ENCODE measurements at places on chromosomes 5 and 9.

- no peak for DNase-seq
Observed at GRCh38 chr9:136835932-136836904, 6.1 kb upstream of the AJM1 start.

- no peak for DNase-seq
Observed at GRCh38 chr9:22354699-22355384, 91.8 kb upstream of the DMRTA1 start.

DNA sequence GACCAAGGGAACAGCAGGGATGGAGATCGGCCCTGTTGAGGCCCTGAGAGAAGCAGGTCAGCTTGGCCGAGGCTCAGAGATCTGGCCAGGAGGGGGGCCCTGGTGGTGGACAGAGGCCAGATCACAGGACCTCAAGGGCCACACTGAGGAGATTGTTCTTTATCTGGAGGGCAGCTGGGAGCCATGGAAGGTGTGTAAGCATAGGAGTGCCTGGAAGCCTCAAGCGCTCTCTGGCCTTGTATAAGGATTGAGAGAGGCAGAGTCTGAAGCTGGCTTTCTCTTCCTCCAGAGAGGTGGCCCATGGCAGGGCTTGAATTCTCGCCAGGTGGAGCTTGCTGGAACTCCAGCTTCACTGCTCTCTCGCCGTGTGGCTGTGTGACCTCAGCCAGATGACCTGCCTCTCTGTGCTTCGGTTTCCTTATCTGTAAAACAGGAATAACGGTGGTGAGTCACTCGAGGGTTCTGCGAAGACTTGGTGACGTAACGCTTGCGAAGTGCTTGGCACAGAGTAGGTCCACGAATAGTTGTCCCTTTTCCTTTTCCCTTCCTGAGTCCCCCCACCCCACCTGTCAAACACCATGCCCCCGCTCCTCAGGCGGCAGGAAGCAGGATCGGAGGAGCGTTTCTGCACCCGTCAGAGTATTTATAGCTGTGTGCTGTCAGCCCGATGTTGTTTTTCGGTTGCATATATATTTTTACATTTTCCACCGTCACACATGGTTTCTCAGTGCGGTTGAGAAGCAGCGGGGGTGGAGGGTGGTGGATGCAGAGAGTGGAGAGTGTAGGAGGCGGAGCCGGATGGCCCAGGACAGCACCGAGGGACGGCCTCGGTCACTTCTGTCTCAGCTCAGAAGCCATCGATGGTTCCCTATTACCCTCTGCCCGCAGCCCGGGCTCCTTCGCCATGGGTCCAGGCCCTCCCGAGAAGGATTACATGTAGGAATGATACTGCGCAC is 17.0 kb upstream of the CRB2 start:
- DNase-seq, result no peak

DNA sequence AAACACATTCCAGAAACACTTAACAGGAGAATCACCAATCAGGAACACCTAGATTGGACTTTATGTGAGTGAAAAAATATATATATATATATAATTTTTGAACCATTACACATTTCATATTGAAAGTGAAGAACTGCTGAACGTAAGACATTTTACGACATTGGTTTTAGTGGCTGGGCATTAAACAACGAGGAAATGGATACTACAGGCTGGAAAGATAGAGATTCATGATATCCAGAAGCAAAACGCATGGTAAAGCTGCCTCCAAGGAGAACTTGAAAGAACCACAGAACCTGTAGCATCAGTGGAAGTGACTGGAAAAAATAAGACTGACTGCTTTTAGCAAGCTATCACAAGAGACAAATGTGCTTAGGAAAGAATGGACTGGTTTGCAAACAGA is 13.2 kb upstream of the NDUFS4 start:
- DNase-seq, result no peak

DNA sequence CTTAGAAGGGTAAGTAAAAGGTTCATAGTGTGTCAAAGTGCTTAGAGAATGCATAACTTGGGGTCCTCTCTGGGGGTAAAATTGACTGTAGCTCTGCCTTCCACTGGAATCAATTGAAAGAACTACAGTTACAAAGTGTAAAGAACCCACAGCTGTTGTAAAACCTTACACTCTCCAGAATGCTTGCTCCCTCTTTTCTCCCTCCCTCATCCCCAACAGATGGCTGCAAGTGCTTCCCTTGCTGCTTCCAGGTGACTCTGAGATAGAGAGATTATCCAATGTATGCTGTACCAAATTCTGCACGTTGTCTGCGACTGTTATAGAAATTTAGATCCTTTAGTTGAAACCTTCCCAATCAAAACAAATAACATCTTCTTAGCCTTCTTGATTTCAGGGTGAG is 126.0 kb downstream of the STK32A start:
- no peak for DNase-seq

- no peak for DNase-seq
Observed at GRCh38 chr9:122005597-122005996, 87.5 kb downstream of the TTLL11 start.

DNA sequence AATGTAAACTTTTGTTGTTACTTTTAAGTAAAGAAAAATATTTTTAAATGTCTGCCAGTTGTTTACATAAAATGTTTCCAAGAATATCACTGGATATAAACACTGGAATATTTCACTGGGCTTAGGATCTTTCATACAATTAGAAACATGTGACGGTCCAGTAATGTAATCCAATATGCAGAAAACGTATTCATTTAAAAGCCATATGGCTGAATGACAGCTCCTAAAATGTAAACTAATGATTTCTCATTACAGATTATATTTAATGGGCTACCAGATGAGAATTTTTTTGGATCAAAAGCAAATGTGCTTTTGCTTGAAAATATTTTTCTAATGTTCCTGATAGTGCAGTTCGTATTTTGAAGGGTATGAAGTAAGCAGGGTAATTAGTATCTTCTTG is 124.3 kb downstream of the TTC39B start:
- no peak for DNase-seq

GRCh38 chr9:98790842-98791607 is 5.3 kb downstream of the ANKS6 start:
- no peak for DNase-seq

GRCh38 chr5:60386436-60387050 is 313.4 kb downstream of the DEPDC1B start:
- no peak for DNase-seq

GRCh38 chr5:81161012-81161601 is 72.0 kb upstream of the CKMT2 start:
- DNase-seq, result no peak

DNA sequence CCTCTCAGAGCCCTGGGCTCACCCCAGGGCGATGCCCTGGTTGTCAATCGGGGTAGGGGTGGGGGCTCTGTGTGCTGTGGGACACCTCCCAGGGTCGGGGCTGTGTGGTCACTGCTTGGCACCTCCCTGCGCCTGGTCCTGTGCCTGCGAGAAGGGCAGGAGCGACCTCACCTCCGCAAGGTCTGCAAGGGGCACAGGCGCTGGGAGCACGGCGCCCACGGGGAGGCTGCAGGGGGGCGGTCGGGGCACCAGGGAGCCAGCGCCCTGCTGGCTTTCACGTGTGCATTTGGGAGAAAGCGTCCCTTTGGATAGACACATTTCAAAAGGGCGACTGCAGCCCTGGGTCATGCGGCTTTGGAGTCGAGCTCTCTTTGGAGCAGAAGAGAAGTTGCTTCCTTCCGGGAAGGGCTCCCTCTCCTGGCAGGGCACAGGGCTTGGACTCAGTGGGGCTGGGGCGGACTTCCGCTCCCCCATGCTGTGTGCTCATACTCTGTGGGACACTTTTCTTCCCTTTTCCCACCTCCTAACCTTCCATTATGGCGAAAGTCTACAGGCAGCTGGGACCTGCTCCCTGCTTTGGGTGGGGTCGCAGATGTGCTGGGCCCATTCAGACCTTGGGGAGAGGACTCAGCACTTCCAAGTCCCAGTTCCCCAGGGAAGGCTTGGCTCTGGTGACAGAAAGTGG is 52.9 kb upstream of the SLC28A3 start:
- no peak for DNase-seq

DNA sequence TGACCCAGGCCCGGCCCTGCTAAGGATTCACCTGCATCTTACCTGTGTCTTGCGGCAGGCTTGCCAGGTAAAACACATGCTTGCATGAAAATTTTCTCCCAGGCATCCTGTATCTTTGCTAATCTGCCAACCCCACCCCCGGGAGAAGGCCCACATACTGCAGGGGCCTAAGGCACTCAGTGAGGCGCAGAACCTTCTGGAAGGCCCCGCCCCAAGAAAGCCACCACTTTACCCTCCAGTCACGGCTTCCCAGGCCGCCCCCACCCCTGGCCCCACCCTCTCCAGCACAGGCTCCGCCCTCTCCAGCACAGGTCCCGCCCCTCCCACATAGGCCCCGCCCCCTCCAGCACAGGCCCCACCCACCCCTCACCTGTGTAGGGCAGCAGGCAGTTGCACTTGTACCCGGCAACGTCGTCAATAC is 29.8 kb upstream of the SEC16A start:
- DNase-seq, result no peak

Data from cortex of kidney (tissue), 1 donor.